Activated T-helper 9 cell treated with anti-CD3 and anti-CD28 coated beads, Interleukin-2, amount 50 U/mL, for 16 hours (primary cell): ENCODE measurements at places on chromosomes 5 and 9.

GRCh38 chr5:91595424-91595823, 212.3 kb upstream of the ARRDC3 start:
- DNase-seq = no peak

- no peak for DNase-seq
These were observed 513.7 kb upstream of the WWC1 start for GRCh38 chr5:167777746-167778145.

DNA sequence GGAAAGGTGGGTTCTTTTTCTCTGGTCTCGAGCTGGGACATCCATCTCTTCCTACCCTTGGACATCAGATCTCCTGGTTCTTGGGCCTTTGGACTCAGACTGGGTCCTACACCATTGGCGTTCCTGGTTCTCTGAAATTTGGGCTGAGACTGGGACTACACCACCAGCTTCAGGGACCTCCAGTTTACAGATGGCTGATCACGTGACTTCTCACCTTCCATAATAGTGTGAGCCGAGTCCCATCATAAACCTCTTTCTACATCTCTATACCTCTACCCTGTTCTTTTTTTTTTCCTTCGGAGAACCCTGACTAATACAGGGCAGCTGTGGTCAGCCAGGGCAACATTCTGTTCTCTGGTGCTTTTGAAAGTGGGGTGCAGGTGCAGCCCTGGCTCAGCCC, 27.2 kb upstream of the RXRA start:
- DNase-seq = no peak

GRCh38 chr5:9156282-9156681, 389.6 kb downstream of the SEMA5A start:
- DNase-seq = no peak

DNA sequence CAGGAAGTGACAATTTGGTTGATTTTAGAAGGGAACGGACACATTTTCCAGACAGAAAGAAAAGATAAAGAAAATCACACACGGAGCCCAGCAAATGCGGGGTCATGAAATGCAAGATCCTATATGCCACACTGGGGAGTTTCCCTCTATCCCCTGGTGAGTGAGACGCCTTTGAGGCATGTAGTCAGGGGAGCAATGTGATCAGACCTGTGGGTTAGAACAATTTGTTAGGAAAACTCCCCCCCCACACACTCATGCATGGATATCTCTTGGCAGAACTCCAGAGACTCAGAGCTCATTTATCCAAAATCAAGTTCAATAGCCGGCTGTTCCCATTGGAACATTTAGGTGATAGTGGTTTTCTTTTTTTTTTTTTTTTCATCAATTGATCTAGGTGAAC, 71.7 kb upstream of the TRIO start:
- no peak for DNase-seq

GRCh38 chr9:34456151-34456550, 2.2 kb downstream of the FAM219A start:
- DNase-seq = no peak

DNA sequence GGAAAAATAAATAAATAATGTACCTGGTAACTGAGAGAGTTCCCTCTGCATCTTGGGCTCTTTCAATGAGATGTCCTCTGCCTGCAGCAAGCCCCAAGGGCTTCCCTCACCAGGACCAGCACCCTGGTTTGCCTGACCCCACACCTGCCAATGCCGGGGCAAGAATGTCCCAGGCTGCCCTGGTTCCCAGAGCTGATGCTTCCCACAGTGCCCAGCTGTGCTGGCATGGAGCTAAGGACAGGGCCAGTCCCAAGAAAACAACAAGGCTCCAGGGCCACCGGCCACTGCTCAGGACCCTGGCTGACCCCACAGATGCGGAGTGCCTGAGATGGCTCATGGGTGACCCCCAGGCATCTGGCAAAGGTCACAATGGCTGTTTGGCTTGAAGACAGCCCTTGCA, 123.5 kb downstream of the KCNIP1 start:
- DNase-seq = no peak

DNA sequence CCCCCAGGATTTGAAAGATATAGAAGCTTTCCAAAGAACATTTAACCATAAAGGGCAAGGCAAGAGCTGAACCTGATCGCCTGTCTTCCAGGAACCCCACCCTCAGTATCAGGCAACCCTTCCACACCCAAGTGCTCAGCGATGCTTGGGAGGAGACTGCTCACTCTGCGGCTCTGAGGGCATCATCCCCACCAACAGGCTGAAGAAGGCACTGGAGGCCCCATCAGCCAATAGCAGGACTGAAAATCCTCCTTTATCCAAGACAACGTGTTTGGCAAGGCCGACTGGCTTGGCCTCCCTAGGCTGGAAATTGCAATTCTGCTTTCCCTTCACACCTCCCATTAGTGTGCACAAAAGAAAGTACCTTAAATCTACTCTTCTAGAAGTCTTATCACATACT, 1.4 kb upstream of the PPP2CA start:
- DNase-seq = no peak

DNA sequence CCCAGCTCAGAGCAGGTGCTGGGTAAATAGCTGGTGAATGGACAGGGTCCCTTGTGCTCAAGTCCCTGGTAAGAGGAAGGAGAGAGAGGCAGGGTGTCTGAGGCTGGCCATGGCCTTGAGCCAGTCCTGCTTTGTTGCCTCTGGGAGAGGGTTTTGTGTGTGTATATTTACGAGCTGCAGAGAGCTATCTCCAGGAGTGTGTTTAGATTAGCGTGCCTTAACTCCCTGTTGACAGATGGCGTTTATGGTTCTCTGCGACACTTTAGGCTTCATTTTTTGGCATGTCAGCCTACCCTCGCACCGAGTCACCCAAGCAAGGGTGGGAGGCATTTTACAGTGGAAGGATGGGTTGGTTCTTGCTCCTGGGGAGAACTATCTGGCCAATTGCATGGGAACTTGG, 22.2 kb downstream of the HMCN2 start:
- no peak for DNase-seq

GRCh38 chr9:78898234-78898633, 601.3 kb downstream of the PSAT1 start:
- no peak for DNase-seq

DNA sequence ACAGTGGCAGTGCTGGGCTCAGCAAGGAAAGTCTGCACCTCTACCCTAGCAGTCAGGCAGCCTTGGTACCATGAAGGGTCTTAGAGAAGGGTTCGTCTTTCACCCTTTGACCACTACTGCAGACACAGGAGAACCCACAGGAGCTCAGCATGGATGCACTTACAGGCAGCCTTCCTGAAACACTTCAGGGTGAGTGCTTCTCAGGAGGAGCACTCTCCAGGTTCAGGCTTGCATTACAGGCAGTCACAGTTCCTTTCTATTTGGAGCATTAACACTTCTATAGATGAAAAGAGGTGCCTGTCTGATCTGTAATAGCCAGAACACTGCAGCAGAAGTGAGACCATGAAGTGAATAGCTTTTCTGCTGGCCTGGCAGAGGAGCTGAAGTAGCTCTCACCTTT, 8.7 kb upstream of the CYLC2 start:
- no peak for DNase-seq

DNA sequence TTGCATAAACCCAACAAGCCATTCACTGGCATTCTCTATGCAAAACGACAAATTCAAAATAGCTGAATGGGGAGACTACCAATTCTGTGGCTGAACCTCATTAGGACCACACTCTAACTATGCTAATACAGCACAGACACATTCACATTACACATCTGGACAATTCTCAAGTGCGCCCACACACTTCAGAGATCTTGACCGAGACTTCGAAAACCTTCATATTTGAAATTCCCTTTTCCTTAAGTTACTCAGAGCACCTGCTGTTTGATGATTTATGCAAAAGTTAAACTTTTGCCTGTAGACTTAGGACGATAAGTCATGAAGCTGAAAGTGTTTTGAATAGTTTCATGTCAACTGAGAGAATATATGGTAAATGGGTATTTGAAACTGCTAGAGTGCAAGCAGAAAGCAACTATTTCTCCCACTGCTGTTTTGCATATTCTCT, 111.9 kb downstream of the FBN2 start:
- DNase-seq = no peak

DNA sequence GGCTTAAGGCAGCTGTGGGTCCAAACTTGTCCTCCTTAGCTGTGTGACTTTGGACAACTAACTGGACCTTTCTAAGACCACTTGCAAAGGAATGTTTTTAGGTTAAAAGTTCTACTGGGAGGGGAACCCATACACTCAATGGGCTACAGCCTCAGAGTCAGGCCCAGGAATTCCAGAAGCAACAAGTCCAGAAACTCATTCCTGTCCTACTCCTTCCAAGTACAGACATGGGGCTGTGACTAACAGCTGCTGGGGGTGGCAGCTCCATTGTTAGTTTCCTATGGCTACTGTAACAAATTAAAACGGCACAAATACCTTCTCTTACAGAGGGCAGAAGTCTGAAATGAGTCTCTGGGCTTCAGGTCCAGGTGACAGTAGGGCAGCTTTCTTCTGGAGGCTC, 12.4 kb upstream of the AKNA start:
- no peak for DNase-seq

GRCh38 chr9:81529556-81530193, 159.7 kb downstream of the TLE1 start:
- no peak for DNase-seq

DNA sequence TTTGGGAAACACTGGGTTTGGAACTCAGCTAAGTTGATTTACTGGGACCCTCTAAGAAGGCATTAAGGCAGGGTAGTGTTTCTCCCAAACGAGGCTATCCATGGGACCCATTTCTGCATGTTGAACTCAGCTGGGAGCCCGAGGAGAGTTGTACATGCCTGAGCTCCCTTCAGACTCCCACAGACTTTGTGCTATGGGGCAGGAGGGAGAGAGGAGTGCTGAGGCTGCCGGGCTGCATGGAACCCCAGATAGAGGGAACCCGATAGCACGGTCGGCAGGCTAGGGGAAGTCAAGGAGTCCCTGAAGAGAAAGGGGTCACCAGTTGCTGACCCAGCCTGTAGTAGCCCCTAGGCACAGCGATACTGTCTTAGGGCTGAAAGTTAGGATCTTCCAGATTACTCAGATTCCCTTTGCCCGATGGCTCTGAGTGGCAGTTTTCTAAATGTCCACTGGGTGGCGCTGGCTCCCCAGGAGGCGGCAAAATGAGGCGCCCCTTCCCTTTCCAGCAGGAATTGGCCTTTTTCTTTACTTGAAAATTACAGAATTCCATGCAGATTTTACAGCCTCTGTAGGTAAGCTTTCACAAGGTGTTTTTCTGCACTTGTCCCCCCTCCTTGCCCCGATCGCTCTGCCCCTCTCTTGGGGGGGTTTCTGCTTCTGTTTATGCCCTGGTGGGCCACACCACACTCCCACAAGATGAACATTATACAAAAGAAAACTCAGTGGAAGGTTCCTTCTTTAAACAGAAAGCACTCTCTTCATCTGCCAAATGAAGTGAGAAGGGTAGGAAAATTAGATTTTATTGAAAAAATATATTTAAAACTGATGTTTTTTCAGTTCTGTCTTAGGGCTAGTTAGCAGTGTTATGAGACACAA, 17.8 kb downstream of the NANS start:
- peak; percentile 53 for DNase-seq

- no peak for DNase-seq
These were observed 244.3 kb upstream of the WWC1 start for GRCh38 chr5:168047043-168047668.

DNA sequence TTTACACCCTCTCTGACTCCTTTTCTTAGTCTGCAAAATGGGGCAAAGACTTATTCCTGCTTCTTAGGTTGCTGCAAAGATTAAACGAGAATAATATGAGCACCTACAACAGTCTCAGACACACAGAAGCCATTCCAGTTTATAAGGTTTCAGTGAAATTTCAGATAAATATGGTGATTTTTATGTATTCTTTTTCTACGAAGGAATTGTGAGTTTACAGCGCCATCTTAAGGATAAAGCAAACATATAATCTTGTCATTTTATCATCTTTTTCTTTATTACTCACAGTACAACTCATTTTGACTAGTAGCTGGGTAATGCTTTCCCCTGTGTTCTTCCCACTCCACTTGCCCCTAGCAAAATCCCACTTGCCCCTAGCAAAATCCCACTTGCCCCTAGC, 29.2 kb upstream of the SMC5 start:
- DNase-seq = no peak

GRCh38 chr9:93230601-93231000, 46.7 kb downstream of the WNK2 start:
- DNase-seq = no peak

DNA sequence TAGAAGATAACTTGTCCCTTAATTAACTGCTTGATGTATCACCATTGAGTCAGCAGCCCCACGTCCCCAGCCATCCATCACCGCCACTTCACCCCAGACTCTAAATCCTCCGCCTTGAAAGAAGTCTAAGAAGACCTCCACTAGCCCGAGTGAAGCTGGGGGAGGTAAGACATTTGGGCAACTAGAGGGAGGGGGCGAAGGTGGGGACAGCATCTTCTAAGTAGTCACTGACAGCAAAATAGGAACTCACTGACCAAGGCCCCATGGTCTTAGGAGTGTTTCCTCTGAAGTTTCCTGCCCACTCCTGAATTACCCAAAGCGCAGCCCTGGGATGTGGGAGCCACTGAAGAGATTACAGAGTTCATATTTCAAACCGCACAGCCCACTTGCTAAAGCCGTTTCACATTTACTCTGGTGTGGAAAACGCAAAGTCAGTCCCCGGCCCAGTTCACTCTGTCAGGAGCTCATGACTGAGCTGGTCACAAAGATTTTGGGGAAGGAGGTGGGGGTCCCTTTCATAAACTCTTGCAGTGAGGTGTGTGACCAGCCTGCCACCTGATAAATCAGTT, 107.4 kb downstream of the LHFPL2 start:
- no peak for DNase-seq

DNA sequence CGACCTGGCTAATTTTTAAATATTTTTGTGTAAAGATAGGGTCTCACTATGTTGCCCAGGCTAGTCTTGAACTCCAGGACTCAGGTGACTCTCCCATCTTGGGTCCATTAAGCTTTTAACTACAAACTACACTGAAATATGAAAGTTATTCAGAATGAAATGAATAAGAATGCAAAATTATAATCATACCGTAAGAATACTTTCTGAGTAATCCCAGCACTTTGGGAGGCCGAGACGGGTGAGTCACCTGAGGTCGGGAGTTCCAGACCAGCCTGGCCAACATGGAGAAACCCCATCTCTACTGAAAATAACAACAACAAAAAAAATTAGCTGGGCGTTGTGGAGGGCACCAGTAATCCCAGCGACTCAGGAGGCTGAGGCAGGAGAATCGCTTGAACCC, 1.1 kb upstream of the ORM1 start:
- DNase-seq = no peak

GRCh38 chr9:136764301-136764891, at the start of gene LCN15:
Gene LCN15 (minus strand): TSS chr9:136764518. CDS start chr9:136764488, 30 bp downstream.
- no peak for DNase-seq

GRCh38 chr9:113776194-113776593, 99.9 kb upstream of the ZNF618 start:
- DNase-seq = no peak

DNA sequence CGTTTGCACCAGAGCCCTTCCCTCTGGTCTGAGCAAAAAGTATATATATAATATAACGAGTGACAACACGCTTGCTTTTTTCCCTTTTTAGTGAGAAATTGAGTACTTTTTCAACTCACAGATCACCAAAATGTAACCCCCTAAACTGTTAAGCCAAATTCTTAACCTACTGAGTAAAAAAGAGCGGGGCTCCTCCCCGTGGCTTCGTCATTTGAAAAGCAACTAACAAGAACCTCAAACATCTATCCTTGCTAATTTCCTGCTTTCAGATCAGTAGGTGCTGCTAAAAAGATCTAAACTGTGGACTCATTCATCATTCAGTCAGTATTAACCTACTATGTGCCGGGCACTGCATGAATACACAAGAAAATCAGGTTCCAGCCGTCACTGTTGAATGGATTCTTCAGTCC, 1.0 kb upstream of the PTBP3 start:
- DNase-seq = peak; percentile 34
